ENCODE measurements at places on chromosomes 13 and 19. TPM values are rescaled to one million over a fixed set of nuclear protein-coding genes. Genes with fewer than 3 reads are reported as not detected.
A peak's percentile ranks its signal among the peaks of the same experiment; 100 is the strongest.

The SERTM1 gene
- total RNA-seq, result not detected

The RLN3 gene
- not detected for total RNA-seq

The PCDH20 gene
- not detected for total RNA-seq

The COL5A3 gene
- total RNA-seq, result not detected

The IL17D gene
- total RNA-seq, result 0.37 TPM

The LYL1 gene
- total RNA-seq, result 0.64 TPM

DNA sequence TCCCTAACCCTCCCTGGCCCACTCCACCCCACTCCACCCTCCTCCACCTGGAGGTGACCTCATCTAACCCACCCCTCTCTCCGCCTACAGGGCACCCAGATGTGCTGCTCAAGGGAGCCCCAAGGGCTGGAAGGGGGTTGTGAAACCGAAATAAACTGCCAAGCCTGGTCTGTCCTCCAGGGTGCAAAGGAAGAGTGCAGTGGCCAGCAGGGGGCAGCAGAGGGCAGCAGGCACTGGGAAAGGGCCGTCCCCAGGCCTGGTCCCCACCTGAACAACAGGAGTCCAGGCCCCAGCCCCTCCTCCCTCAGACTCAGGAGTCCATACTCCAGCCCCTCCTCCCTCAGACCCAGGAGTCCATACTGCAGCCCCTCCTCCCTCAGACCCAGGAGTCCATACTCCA, 8.4 kb upstream of the BCAM start:
- H3K4me1 ChIP-seq, result peaks cover 9% of the 10 kb centered on the region
- DNase-seq, result peak; percentile 90
- peaks cover 3% of the 10 kb centered on the region for H3K27me3 ChIP-seq
- H3K36me3 ChIP-seq, result no peaks in the 10 kb centered on the region
- no peak overlapping the region for H3K27ac ChIP-seq
- no peak overlapping the region for H3K4me3 ChIP-seq

DNA sequence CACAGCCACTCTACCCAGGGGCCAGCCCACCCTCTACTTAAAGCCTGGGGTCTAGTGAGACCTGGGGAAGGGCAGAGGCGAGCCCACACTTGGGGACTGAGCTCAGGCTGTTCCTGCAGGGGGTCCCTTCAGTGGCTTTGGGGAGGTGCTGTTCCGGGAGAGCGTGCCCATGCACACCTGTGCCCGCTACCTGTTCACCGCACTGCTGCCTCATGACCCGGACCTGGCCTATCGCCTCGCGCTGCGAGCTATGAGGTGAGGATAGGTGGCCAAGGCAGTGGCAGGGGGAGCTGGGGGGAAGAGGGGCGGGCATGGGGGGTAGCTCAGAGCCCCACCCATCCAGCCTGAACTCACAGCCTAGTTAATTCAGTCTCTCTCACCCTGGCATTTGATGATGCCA, 24.0 kb downstream of the ZSWIM4 start:
- no peak overlapping the region for H3K27ac ChIP-seq
- no peaks in the 10 kb centered on the region for H3K27me3 ChIP-seq
- peaks cover 6% of the 10 kb centered on the region for H3K4me1 ChIP-seq
- no peak for DNase-seq
- peaks cover 1% of the 10 kb centered on the region for H3K36me3 ChIP-seq
- no peak overlapping the region for H3K4me3 ChIP-seq

GRCh38 chr13:75946536-75947284, 310.6 kb downstream of the LMO7 start:
- no peak overlapping the region for H3K4me3 ChIP-seq
- H3K27me3 ChIP-seq, result no peaks in the 10 kb centered on the region
- H3K27ac ChIP-seq, result no peak overlapping the region
- H3K36me3 ChIP-seq, result no peaks in the 10 kb centered on the region
- no peak for DNase-seq

DNA sequence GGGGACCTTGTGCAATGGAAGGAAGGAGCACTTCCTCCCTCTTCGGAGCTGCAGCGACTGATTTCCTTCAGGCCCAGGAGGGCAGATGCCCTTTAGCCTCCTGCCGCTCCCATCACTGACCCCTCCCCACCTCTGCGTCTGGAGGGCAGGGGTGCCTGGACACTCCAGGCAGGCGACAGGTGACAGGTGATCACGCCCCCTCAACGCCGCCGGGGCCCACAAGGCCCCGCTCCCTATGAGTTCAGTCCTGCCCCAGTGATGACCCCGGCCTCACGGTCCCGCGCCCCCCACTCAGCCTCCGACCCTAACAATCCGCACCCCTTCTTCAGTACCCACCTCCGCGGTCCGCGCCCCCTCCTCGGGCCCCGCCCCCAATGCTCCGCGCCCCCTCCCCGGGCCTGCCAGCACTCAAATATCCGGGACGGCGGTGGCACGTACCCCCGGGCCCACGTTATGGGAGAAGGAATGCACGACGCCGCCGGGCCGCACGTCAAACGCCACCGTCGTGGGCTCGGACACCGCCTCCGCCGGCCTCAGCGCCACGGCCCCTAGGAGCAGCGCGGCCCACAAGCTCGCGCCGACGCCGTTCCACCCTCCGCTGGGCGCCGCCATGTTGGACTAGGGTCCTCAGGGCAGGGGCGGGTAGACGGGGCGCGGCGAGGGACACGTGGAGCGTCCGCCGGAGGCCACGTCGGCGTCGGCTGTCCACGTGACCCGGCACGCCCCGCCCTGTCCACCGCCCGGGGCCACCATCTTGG, at the start of gene MYDGF:
Gene MYDGF (minus strand): TSS at position 620 of the 758 bp plus-strand sequence. CDS start 8 bp downstream, at position 612.
- peak within 1 kb of the TSS; percentile 77 for H3K27ac ChIP-seq
- H3K4me1 ChIP-seq, result peaks cover 19% of the 10 kb centered on the region
- peak within 1 kb of the TSS; percentile 83 for H3K4me3 ChIP-seq
- DNase-seq, result peak; percentile 95

- DNase-seq, result no peak
- H3K27me3 ChIP-seq, result no peaks in the 10 kb centered on the region
- H3K4me1 ChIP-seq, result no peaks in the 10 kb centered on the region
- no peaks in the 10 kb centered on the region for H3K36me3 ChIP-seq
- H3K27ac ChIP-seq, result no peak overlapping the region
- no peak overlapping the region for H3K4me3 ChIP-seq
Measured at GRCh38 chr13:77360032-77360685, 33.3 kb upstream of the MYCBP2 start.

- H3K27ac ChIP-seq, result no peak overlapping the region
- H3K27me3 ChIP-seq, result no peaks in the 10 kb centered on the region
- H3K4me1 ChIP-seq, result no peaks in the 10 kb centered on the region
- DNase-seq, result no peak
- H3K4me3 ChIP-seq, result no peak overlapping the region
Measured at GRCh38 chr13:83281654-83282053, 600.6 kb downstream of the SLITRK1 start.

DNA sequence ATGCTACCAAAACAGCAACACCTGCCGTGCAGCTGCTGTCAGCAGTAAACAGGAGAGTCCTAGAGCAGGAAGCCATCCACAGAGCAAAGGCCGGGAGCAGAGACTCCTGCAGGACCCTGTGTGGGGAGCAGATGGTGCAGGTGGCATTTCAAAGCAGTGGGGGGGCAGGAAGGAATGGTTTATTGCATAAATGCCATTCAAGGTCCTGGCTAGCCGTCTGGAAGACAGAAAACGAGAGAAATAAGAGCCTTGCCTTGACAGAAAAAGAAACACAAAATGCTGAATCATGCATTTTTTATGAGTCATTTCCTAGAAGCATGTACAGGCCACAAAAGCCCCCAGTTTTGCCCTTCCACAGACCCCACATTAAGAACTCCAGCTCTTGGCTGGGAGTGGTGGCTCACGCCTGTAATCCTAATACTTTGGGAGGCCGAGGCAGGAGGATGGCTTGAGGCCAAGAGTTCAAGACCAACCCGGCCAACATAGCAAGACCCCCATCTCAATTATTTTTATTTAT, 5.4 kb downstream of the RSPH6A start:
- peaks cover 6% of the 10 kb centered on the region for H3K27me3 ChIP-seq
- peak overlapping the region; percentile 88 for H3K27ac ChIP-seq
- H3K36me3 ChIP-seq, result no peaks in the 10 kb centered on the region
- H3K4me1 ChIP-seq, result peaks cover 15% of the 10 kb centered on the region

DNA sequence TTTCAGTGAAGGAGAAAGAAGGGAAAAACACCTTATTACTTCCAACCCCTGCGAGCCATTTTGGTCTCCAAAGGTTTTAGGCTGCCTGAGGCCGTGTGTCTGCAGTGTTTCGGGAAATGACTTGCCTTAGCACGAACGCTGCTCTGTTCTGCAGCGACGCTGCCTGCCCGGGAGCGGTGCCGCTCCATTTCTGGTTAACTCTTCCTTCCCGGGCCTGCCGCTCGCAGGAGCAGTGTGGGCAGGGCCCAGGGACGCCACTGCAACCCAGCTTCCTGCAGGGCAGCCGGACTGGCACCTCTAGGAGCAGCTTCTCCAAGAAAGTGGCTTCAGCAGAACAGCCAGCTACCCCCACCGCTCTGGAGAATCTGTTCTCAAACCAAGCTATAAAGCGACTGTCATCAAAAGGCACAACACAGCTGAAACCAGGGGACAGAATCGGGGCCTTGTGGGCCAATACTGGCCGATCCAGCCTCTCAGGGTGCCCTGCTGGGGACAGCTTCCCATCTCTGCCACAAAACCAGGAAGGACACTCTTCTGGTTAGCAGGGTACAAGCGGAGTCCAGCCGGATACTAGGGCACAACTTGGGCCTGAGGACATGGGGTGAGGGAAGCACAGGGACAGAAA, 72.2 kb downstream of the KCTD15 start:
- no peak overlapping the region for H3K27ac ChIP-seq
- peaks cover 16% of the 10 kb centered on the region for H3K27me3 ChIP-seq
- H3K4me3 ChIP-seq, result no peak overlapping the region
- H3K4me1 ChIP-seq, result no peaks in the 10 kb centered on the region

GRCh38 chr19:10918359-10918758, 10.1 kb downstream of the YIPF2 start:
- no peaks in the 10 kb centered on the region for H3K4me1 ChIP-seq
- no peaks in the 10 kb centered on the region for H3K36me3 ChIP-seq
- H3K27ac ChIP-seq, result no peak overlapping the region
- no peak overlapping the region for H3K4me3 ChIP-seq
- no peaks in the 10 kb centered on the region for H3K27me3 ChIP-seq

GRCh38 chr13:23928985-23929384, 31.7 kb upstream of the C1QTNF9B start:
- H3K27me3 ChIP-seq, result peaks cover 54% of the 10 kb centered on the region
- no peak overlapping the region for H3K27ac ChIP-seq
- no peak for DNase-seq
- no peak overlapping the region for H3K4me3 ChIP-seq

- H3K36me3 ChIP-seq, result no peaks in the 10 kb centered on the region
- H3K4me1 ChIP-seq, result peaks cover 24% of the 10 kb centered on the region
- no peak overlapping the region for H3K4me3 ChIP-seq
- no peak for DNase-seq
Measured at GRCh38 chr13:26048741-26049140, 3.1 kb downstream of the SHISA2 start.

DNA sequence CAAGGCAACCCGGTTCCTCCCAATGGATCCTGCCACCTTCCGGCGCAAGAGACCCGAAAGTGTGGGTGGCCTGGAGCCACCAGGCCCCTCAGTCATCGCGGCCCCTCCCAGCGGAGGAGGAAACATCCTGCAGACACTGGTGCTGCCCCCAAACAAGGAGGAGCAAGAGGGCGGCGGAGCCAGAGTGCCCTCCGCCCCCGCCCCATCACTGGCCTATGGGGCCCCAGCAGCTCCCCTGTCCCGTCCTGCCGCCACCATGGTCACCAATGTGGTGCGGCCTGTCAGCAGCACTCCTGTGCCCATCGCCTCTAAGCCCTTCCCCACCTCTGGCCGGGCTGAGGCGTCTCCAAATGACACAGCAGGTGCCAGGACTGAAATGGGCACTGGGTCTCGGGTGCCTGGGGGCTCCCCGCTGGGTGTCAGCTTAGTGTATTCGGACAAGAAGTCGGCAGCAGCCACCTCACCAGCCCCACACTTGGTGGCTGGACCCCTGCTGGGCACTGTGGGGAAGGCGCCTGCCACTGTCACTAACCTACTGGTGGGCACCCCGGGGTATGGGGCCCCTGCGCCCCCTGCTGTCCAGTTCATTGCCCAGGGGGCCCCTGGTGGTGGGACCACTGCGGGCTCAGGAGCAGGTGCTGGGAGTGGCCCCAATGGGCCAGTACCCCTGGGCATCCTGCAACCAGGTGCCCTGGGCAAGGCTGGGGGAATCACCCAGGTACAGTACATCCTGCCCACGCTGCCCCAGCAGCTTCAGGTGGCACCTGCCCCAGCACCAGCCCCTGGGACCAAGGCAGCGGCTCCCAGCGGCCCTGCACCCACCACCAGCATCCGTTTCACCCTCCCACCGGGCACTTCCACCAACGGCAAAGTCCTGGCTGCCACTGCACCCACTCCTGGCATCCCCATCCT, 11.2 kb upstream of the PRR19 start:
- peak; percentile 70 for DNase-seq
- peaks cover 6% of the 10 kb centered on the region for H3K4me1 ChIP-seq
- no peak overlapping the region for H3K27ac ChIP-seq
- no peaks in the 10 kb centered on the region for H3K27me3 ChIP-seq
- peaks cover 16% of the 10 kb centered on the region for H3K36me3 ChIP-seq
